ENCODE measurements at places on chromosomes 4 and X. TPM values are rescaled to one million over a fixed set of nuclear protein-coding genes. Genes with fewer than 3 reads are reported as not detected.

The DMRTC1 gene
- total RNA-seq: not detected

The RAB39B gene
- total RNA-seq: 0.07 TPM

The WNK3 gene
- 2.3 TPM for total RNA-seq

The HS3ST1 gene
- total RNA-seq: 5.3 TPM

The GATA1 gene
- not detected for total RNA-seq

The CDX4 gene
- not detected for total RNA-seq

The HEPH gene
- 3.0 TPM for total RNA-seq

The BEND2 gene
- not detected for total RNA-seq

The MAGEA2B gene
- total RNA-seq: not detected

The CSTF2 gene
- total RNA-seq: 24.9 TPM

The DKC1 gene
- 72.6 TPM for total RNA-seq

The CSN1S1 gene
- not detected for total RNA-seq

The BMPR1B gene
- 0.21 TPM for total RNA-seq

The COL25A1 gene
- 0.14 TPM for total RNA-seq
